ENCODE measurements at places on chromosomes 4 and X. TPM values are rescaled to one million over a fixed set of nuclear protein-coding genes. Genes with fewer than 3 reads are reported as not detected.

Gene PDE6B
- polyA plus RNA-seq = 45.3 TPM

Gene PNMA5
- polyA plus RNA-seq = 0.47 TPM

Gene MAGED4B
- 65.1 TPM for polyA plus RNA-seq

Gene BANK1
- polyA plus RNA-seq = 2.3 TPM

Gene MXRA5
- polyA plus RNA-seq = 3.6 TPM

Gene OTC
- polyA plus RNA-seq = 0.09 TPM

Gene TMSB15C
- polyA plus RNA-seq = 16.6 TPM

GRCh38 chr4:88628746-88629145 lies 36.5 kb downstream of the HERC3 start:
- DNase-seq = no peak

GRCh38 chr4:112063260-112063659 lies 82.0 kb upstream of the FAM241A start:
- no peak for DNase-seq

DNA sequence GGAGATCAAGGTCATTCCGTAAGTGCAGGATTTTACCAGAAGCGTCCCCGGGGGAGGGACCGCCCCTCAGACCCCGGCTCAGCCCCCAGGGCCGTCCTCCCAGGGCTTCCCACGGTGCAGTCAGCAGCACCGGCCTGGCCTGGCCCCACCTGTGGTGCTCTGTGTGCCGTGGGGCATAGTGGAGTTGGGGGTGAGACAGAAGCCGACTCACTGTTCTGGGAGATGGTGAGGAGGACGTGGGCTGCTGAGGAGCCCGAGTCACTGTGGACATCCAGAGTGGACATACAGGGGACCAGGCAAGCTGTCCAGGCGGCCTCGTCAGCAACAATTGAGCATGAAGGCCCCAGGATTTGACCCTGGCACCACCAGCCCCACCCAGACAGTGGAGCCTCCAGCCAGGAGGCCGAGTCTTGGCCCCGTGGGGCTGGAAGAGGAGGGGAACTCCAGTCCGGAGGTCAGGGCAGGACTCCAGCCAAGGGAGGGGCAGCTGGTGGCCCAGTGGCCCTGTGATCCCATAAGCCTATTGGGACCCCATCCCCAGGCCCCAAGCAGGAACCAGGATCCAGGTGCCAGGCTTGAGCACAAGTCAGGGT lies 19.1 kb downstream of the ATP5ME start:
- no peak for DNase-seq

GRCh38 chr4:33349376-33349775 lies 2629.2 kb downstream of the PCDH7 start:
- DNase-seq = no peak

- DNase-seq = no peak
These were observed 62.2 kb downstream of the PRKX start for GRCh38 chrX:3651277-3651676.

GRCh38 chr4:42331040-42331439 lies 66.2 kb upstream of the SHISA3 start:
- no peak for DNase-seq

DNA sequence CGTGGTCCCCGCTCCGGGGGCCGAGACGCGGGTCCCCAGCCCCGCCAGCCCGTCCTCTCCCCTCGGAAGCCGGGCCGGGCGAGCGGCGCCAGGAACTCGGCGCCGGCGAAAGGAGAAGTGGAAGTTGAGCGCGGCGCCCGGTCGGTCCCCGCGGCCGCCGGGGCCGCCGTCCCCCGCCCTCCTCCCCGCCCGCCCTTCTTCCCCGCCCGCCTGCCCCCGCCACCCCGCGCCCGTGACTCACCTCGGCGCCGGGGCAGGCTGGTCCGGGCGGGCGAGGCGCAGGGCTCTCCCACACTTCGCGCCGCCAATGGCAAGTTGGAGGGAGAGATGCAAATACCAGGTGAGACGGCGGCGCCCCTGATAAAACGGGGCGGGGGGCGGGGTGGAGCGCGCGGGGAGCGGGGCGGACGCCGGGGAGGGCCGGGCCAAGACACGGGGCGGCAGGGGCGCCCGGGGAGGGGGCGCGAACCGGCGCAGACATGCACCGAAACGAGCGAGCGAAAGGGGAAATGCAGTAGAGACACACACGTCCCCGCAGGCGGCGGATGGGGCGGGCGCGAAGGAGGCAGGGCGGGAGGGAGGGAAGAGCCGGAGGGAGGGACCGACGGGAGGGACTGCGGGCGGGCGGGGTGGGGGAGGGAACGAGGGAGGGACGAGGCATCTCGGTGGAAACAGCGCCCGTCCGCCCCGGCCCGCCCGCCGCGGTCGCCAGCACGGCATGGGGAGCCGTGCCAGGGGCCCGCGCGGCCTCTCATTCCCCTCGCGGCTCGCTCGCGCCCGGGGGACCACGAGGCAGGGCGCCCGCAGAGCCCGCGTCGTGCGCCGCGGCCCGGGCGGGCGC lies at the start of gene ELF4:
Gene ELF4 (minus strand): TSS at position 119 of the 841 bp plus-strand sequence. CDS start 29,167 bp downstream, outside the sequence.
- no peak for DNase-seq

DNA sequence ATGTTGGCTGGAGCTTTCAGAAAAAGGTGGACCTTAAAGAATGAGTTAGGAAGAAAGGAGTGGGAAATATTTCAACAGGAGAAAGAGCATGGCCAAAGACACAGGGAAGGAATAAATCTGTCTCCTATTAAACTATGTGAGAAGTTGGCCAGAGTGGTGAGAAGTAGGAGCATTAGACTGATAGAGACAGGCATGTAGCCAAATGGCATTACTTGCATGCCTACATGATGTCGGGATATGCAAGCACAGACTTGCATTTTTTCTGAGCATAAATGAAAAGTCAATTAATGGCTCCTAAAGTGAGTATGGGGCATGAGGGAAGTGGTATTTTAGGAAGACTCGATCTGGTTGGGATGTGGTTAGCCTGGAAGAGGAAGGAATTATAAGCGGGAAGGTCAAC lies 279.6 kb upstream of the PITX2 start:
- no peak for DNase-seq

DNA sequence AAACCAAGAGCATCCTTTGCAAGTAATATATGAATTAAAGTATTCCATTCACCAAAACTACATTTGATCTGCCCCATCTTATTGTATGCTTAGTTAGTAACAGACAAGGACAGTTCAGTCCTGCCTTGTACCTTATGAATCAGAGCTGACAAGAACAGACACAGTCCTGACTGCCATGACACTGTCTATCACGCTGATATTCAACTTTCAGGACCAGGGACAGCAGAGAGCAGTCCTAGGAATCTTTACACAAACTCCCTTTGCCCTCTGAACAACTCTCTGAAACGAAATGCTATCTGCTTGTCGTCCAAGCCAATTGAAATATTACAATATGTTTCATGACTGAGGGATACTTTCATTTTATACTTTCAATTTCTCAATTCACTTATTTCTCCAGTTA lies 268.6 kb upstream of the VCX start:
- peak; percentile 28 for DNase-seq

GRCh38 chrX:29547877-29548276 lies 667.5 kb upstream of the MAGEB2 start:
- DNase-seq = no peak

- DNase-seq = no peak
These were observed 78.4 kb downstream of the JAKMIP1 start for GRCh38 chr4:6121941-6122340.

- peak; percentile 29 for DNase-seq
These were observed 126.7 kb upstream of the TSPAN5 start for GRCh38 chr4:98784947-98785706.

DNA sequence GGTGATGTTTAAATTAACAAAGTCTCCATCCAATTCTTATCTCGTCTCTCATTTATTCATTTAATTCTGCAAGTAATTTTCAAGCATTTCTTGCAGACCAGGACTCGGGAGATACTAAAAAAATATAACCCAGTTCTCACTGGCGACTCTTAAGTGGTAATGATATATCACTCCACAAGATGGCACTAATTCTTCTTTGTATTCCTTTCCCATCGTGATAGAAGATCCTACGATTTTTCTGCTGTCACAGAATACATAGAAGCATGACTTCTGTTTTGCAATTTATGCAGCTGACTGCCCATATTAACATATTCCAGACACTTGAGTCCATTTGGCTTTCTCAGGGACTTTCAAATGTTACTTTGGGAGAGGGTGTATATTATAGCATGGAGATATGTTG lies 64.0 kb upstream of the FGF13 start:
- no peak for DNase-seq

DNA sequence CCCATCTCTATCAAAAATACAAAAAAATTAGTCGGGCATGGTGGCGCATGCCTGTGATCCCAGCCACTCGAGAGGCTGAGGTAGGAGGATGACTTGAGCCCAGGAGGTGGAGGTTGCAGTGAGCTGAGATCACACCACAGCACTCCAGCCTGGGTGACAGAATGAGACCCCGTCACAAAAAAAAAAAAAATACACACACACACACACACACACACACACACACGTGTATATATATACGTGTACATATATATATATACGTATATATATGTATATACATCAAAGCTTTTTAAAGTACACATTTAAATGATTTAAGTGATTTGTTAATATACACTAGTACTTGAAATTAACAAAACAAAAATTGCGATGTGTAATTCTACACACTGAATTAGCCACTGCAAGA lies 6.0 kb downstream of the FBXW7 start:
- DNase-seq = no peak

DNA sequence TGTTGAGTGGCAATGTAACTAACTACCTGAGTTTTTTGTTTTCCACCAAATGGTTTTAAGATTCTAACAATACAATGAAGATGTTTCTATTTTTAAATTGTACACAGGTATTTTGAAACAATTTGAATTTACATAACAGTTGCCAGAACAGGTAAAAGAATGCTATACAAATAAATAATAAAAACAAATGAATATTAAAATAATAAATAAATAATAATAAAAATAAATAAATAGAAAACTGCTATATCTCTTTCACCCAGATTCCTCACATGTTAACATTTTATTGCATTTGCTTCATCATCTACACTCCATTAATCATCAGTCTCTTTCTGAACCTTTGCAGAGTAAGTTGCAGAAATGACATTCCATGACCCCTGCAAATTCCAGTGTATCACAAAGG lies 32.3 kb upstream of the DSPP start:
- DNase-seq = no peak

GRCh38 chr4:133865612-133866327 lies 335.8 kb downstream of the PABPC4L start:
- no peak for DNase-seq

- no peak for DNase-seq
These were observed 25.7 kb downstream of the ARL9 start for GRCh38 chr4:56531149-56531770.

DNA sequence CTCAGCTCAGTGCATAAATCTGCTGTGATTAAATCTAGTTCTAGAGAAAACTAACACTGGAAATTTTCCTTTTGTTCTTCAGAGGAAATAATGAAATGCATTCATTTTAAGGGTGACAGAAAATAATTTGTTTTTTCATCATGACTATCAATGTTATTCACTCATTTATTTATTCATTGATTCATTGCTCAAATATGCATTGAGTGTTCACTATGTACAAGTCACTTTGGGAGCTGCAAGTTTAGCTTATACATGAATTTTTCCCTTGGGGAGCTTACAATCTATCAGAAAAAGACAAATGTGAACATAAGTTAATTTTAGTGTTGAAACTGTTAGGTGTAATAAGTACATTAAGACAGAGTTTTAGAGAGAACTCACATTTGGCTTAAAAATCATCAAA lies 897.8 kb downstream of the CENPC start:
- no peak for DNase-seq

- DNase-seq = peak; percentile 3
These were observed 49.4 kb upstream of the PRR32 start for GRCh38 chrX:126770179-126770578.

- no peak for DNase-seq
These were observed 138.9 kb downstream of the NPNT start for GRCh38 chr4:106034220-106034619.

- DNase-seq = peak; percentile 29
These were observed 56.6 kb downstream of the LINC00632 start for GRCh38 chrX:140766024-140766611.

DNA sequence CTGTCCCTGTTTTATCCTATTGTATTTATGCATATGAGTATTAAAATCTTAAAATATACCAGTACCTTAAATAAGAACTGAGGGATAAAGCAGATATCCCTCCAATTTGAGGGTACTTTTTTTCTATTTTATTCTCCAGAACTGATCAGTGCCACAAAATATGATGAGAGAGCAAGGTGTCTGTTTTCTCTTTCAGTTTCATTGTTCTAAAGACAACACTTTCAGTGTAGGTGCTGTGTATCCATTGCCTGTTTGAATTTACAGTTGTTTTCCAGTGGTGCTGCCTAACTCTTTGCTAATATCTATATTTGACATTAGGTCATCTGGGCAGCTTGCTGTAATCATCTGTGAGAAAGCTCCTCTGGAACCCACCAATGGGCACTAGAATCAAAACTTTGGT lies 394.7 kb downstream of the IL1RAPL1 start:
- DNase-seq = no peak

DNA sequence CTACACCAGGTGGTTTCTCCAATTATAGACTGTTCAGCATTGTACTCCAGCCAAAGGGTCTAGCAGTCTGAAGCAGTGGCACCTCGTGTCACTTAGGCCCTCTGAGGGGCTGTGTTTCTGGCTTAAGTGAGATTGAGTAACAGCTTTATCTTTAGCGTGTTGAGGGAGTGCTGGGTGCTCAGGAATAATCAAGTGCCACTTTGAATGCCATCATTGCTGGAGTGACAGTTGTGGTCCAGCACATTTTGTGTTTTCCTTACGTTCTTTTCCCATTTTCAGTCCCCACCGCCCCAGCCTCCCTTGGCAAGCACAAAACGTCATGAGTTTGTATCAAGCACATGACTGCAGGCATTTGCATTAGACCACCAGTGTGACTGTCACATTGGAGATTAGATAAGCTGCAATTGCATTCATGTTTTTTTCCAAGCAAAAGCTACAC lies 58.7 kb downstream of the FNIP2 start:
- no peak for DNase-seq

- no peak for DNase-seq
These were observed 44.5 kb downstream of the STPG2 start for GRCh38 chr4:98098764-98099163.

DNA sequence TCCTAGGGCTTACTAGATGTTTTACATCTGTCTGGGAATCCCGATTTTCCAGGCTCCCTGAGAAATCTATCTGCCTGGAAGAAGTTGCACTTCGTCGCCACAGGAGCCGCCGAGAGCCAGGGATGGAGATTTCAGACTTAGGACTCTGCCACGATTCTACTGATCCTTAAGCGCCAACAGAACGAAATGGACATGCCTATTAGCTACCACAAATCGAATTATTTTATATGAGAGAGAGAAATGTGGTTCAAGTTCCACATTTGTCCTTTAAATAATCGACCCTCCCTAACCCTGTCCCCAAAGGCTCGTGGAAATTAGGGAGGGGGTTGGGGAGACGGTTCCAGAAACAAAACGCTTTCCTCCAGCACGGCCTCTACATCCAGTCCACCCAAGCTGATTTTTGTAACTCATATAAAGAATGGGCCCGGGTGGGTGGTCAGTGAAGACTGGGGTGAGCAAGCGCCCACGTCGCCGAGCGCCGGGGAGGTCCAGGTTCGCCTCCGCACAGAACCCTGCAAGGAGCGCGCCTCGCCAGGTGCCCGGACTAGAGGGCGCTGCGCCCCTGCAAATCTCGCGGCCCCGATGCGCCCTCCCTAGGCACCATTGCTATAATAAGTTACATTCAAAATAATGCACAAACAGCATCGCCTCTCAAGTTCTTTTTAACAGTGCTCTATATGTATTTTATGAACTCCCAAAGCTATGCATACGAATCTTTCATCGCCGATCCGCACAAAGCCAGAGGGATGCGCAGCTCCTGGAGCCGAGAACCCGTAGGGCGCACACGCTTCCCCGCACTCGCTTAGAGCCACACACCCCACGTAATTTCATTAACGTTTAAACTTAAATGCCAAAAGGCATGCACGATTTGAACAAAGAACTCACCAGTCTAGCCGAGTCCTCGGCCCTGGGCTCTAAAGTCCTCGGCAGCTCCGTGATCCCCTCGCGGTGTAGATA lies 2.1 kb upstream of the FAT1 start:
- peak; percentile 90 for DNase-seq
